Foreskin keratinocyte (primary cell): ENCODE measurements at places on chromosomes 6 and 20.
A peak's percentile ranks its signal among the peaks of the same experiment; 100 is the strongest.

DNA sequence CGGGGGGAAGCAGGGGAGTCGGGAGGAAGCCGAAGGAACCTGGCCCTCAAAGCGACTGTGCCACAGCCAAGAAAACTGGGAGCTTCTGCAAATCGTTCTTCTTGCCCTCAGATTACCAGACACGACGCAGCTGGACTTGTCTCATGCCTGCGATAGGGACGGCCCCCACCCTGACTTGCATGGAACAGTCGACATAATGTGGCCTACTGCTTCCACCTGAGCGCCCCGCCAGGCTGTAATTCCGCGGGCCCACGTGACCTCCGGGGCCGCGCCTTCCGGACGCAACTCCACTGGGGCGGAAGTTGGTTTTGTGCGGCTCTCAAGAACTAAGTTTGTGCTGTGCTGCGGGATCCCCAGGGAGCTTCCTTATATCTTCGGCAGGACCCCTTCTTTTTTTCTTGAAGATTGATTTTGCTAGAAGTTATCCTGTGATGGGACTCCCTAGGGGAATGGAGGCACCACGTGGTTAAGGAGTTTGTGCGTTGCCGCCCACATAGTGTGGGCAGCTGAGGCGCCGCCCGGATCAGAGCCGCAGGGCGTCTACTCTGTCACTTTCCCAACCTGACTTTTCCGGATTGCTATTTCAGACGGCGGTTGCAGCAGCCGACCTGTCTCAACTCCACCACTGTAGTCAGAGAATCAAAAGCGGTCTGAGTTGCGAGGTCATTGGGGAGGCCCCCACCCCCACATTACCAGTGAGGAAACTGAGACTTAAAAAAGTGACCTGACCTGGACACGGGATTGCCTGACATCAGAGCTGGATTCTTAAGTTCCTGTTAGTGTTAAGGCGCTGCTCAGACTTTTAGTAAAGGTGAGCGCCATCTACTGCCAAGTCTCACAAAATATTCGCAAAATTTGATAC lies 540 bp upstream of the CD164 start:
- DNase-seq, result peak; percentile 93

GRCh38 chr6:105867821-105868220 lies 218.3 kb upstream of the PRDM1 start:
- DNase-seq, result no peak

GRCh38 chr20:39829661-39830060 lies 859.4 kb downstream of the MAFB start:
- no peak for DNase-seq

GRCh38 chr20:10558635-10559187 lies 115.1 kb downstream of the JAG1 start:
- DNase-seq, result peak; percentile 99

DNA sequence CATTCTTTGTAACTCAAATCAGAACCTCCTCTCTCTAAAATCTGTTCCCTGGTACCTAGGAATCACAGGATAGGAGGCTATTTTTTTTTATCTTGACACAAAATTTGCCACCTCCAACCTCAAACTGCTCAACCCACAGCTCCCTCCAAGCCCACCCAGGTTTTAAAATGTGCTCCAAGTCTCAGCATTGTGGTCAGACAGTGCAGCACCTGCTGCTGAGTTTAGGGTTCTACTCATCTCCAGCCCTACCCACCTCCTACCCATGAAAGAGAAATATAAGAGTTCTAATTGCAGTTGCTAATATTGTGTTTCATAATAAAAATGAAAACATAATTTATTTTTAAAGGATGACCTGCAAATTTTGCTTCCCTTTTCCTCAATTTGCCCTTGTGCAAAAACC lies 496.5 kb downstream of the MAFB start:
- DNase-seq, result no peak

DNA sequence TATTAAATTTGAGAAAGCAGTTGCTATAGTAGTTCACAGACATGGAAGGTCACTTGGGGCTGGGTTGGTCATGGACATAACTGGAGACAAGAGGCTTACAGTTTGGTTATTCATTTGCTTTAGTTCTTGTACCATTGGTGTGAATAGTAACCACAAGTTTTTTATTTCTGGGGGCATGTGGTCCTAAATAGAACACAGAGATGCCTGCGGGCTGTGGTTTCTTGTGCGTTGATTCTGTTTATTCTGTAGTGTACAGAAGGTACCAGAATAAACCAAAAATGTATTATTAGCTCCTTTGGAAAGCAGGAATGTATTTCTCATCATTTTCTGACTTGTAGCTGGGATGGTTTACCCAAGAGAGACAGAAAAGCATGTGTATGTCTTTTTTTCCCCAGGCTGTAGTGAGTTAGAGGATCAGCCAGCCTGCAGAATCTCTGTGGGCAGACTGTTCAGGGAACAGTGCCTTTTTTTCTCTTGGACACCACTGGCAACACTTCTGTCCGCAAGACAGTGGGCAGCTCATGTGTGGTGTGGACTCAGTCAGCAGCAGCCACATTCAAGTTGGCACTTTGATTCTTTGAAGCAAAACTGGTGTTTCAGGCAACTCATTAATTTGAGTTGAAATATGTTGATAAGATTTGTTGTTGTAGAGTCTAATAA lies 122.1 kb downstream of the LRRC1 start:
- no peak for DNase-seq

- DNase-seq, result no peak
Observed at GRCh38 chr20:39103732-39104131, 141.6 kb downstream of the DHX35 start.

DNA sequence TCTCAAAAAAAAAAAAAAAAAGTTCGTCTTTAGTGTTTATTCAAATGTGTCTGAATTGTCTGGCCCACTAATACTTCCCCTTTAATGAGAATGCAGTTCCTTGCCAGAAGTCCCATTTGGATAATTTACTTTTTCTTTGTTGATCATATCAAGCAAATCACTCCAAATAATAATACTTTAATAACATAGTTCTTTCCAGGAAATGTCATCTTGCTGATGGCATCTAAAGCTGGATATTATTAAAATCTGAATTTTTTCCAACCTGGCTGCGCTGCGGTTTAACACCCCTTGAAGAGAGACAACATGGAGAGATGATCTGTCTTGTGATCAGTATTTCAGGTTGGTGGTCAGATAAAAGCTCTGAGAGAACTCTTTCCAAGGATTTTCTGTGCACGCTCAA lies 111.2 kb upstream of the CNKSR3 start:
- no peak for DNase-seq

DNA sequence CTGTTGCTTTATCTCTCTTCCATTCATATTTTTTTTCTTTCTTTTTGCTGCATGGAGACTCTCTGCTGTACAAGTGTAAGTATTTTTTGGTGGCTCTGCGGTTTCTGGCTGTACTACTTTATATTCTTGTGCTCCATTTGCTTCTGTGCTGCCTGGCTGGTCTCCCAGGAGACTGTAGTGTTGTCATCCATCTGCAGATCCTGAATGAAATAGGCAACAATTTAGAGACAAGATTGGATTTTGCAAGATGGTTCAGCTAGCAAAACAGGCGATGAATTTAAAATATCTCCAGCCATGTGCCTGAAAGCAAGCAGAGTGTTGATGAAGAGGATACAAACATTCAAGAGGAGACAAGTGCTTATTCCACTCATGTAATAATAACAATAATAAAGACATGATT lies 75.1 kb upstream of the SCGN start:
- no peak for DNase-seq

GRCh38 chr6:32718879-32719278 lies 22.3 kb upstream of the HLA-DQA2 start:
- DNase-seq, result peak; percentile 9

DNA sequence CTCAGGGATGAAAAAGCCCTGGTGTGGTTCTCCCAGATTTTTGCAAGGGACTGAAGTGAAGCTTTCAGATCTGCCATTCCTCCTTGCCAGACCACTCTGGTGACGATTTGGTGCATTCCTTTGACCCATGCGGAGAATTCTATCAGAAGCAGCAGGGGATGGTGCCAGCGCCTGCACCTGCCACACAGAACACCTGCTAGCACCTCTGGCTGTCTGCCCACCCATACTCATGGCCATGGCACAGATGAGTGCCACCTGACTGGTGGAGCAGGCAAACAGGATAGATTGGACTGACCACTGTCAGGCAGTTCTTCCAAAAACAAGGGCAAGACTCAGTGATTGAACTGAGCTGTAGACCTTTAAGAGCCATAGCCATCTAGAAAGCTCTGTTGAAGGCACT lies 107.1 kb downstream of the CDYL start:
- DNase-seq, result no peak
